ENCODE measurements at places on chromosomes 2 and 18.

- DNase-seq, result no peak
Measured at GRCh38 chr2:240458900-240459391, 23.5 kb downstream of the GPC1 start.

DNA sequence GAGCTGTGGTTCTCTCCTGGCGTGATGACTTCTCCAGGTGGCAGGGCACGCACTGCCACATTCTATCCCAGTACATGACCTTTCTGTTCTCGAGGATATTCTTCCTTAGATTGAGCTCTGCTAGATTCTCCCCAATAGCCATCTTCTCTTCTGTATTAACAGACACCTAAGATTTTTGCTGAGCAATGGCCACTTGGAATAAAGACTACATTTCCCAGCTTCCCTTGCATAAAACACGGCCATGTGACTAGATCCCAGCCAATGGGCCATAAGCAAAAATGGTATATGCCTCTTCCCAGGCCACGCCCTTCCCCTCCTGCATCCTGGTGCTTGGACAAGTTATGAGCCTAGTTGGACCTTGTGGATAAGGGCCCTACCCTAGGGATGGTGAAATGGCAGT, 82.1 kb downstream of the EIF2AK3 start:
- DNase-seq, result no peak

- no peak for DNase-seq
Measured at GRCh38 chr2:100786297-100786658, 33.7 kb upstream of the NPAS2 start.

DNA sequence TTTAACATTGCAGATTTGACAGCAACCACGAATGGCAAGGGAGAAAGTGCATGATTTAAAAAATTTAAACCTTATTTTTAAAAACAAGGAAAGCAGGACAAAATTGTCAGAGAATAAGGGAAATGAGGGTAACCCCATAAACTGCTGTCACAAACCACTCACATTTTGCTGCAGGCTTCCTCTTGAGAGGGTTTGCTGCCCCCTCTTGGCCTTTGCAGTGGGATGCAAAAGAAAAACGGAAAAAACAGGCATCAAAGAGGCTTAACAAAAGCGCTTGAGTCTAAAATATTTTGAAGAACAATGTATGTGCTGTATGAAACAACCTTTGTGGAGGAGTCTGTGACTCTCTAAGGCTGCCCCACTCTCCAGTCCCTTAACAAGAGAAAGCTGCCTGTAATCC, 91.6 kb downstream of the TMX3 start:
- no peak for DNase-seq

DNA sequence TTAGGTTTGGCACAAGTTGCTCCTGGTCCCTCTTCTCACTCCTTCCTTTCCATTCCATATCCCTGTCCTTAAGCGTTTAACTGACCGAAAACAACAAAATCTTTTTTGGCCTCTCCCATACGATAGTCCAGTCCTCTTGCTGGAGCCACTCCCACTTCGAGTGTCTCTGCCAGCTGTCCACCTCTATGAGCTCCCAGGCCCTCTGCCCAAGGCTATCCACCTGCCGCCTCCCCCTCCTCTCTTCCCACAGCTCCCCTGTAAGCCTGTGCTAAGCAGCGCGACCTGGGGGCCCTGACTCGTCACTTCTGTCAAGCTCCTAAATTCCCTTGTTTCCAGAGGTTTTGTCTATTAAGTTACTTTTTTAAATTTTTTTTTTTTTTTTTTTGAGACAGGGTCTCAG, 47.0 kb upstream of the FOSL2 start:
- DNase-seq, result no peak

- DNase-seq, result no peak
Measured at GRCh38 chr2:26178746-26179436, 6.0 kb downstream of the GAREM2 start.

- no peak for DNase-seq
Measured at GRCh38 chr2:86017901-86018896, 87.5 kb downstream of the POLR1A start.

DNA sequence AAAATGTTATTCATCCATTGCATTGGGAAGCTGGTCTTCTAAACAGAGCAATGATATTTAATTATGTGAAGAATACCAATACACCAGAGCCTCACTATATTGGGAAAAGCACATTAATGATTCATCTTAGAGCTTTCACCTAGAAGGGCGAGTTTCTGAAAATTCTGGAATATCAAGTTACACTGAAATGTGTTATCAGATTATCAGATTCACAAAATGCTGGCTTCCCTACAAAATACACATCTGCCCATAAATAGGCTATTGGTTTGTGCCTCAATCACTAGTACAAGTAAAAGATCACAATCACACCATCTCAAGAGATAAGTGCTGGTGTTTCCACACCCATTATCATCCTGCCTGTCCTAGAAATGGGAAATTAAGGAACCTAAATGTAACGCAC, 200.7 kb downstream of the TMEM163 start:
- DNase-seq, result no peak

GRCh38 chr2:229852565-229852964, 69.2 kb downstream of the TRIP12 start:
- DNase-seq, result peak; percentile 19

GRCh38 chr2:151837926-151838325, 9.7 kb upstream of the ARL5A start:
- DNase-seq, result no peak

DNA sequence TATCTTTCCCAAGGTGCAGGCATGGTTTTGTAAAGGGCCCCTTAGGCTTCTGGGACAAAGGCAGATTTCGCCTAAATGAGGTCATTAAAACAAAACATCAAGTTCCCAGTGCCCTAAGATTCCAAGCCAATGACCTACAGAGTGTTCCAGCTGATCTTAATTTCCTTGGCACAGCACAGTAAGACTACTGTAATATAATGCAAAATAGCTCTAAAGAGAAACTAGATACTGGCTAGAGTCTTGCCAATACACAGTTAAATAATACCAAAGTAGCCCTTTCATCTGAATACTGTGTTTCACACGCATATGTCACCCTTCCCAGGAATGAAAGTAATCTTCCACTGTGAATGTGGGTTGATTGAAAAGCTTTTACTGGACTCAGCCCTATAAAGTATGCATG, 14.7 kb downstream of the GRB14 start:
- no peak for DNase-seq

GRCh38 chr2:205769879-205770278, 87.6 kb downstream of the NRP2 start:
- DNase-seq, result no peak

- DNase-seq, result no peak
Measured at GRCh38 chr2:19846030-19846429, 55.8 kb downstream of the TTC32 start.

- DNase-seq, result no peak
Measured at GRCh38 chr2:138877421-138877820, 97.2 kb upstream of the NXPH2 start.

DNA sequence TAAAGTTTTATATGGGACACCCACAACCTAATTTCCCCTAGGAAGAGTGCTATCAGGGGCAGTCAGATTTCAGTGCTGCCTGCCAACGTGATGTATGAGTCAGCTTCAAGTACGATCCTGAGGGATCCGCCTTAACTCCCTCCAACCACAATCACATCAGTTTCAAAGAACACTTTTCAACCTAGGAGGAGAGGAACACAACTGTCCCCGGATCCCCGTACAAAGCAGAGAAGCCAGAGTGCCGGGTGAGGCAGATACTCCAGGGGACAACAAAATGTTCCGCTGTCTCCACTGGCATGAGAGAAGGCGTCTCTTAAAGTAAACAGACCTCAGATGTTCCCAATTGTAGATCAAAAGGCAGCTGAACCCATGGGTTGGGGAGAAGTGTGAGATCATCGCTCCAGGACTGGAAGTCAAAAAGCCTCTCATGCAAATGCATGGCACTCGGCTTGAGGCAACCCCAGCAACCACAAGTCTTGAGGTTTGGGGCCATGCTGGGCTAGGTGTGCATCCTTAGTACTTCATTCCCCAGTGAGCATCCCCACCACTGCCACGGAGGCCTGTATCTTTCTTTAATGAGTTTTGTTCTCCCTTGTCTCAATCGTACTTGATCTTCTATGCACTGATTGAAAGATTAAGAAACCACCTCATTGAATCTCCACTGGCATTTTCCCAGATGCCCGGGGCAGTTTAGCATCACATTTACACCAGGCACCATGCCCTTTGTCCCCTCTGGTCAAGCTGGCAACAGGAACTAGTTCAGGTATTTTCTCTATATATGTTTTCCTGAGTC, 91.0 kb upstream of the CCBE1 start:
- DNase-seq, result no peak

- DNase-seq, result peak; percentile 18
Measured at GRCh38 chr2:46615986-46616485, 136.7 kb downstream of the TMEM247 start.

- no peak for DNase-seq
Measured at GRCh38 chr2:165927353-165927752, 26.2 kb downstream of the TTC21B start.

- DNase-seq, result no peak
Measured at GRCh38 chr18:51150113-51150700, 47.3 kb downstream of the MEX3C start.

DNA sequence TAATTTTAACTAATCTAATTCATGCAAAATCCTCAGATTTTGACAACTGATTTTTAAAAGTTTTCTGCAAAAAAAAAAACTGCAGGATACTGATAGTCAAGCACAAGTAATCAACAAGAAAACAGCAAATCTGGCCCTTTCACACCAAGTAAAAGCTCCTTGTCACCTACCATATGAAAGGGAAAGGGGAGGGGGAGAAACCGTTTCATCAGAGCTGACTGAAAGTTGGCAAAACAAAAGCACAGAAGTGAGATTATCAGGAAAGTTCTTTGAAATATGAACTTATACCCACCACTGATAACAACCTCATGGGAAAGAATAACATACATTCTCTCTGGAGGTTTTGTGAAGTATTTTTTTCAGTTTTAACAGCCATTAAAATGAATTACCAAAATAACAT, 38.7 kb downstream of the ZNF521 start:
- DNase-seq, result no peak

- DNase-seq, result no peak
Measured at GRCh38 chr2:152861349-152861942, 143.0 kb downstream of the ARL6IP6 start.

DNA sequence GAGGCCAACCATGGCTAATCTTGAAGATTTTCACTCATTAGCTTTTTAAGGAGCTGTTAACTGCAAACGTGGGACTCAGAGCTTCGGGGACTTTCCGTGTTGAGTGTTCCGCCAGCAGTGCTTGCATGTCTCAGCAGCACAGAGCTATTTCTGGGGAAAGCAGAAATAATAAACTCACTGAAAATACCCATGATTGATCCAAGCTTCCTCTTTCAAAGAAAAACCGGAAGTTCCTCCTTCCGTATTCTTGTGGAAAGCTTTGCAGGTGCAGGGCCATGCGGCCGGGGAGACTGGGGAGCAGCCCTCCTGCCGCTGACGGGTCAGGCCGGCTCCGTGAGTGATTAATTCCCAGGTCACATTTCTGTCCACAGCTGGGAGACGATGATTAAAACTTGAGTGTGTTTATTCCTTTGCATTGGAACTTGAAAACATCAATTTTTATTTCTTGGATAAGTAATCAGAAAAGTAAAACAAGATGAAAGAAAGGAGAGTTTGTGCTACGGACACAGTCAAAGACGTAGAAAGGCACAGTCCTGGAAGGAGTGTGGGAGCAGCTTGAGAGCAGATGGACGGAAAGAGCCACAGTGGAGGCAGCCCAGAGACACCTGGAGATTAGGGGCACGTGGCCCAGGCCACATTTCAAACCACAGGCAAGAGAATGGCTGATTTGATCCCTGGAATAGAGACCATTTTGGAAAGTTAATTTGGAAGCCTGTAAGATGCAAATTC, 54.2 kb upstream of the CTDP1 start:
- DNase-seq, result no peak

DNA sequence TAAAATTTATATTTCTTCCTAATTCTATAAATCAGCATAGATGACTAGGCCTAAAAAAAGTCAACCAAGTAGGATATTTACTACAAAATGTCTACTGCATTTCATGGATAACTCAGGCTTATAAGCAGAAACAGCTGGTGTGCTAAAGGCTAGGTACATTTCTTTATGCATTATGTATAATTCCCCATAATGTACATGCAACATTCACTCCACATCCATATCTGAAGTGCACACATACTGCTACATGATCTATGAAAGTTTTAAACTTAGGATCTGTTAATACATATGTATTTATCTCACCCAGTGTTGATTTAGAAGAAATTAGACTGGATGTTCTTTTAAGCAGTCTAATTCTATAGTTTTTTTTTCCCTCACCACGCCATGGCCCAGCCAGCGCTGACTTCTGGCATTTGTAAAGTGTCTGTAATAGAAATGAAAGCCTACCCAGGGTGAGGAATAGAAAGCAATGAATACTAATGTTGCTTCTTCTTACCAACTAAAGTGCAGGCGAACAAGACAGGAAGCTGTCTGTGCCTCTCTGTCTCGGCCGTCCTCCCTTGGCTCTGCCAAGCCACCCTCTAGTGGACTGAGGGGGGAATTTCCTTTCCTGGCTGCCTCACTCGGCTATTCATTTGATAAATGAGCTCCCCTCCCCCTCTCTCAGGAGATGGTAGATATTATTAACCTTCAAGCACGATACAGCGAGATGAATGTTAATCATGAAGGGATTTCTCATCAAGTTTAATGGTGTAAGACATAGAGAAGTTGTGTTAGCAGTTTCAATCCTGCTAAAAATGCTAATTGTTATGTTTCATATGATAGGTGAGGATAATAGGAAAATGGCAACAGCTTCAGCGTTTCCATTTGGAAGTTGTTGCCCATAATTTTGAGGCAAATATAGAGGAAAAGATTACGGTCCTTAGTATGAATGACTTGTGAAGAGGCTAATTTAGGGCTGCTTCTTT, 384.5 kb downstream of the MTX2 start:
- DNase-seq, result no peak

- DNase-seq, result no peak
Measured at GRCh38 chr18:9103376-9103873, 926 bp downstream of the NDUFV2 start.

GRCh38 chr2:43104763-43105162, 121.6 kb downstream of the ZFP36L2 start:
- no peak for DNase-seq

- DNase-seq, result no peak
Measured at GRCh38 chr2:18910843-18911242, 321.5 kb upstream of the NT5C1B start.

DNA sequence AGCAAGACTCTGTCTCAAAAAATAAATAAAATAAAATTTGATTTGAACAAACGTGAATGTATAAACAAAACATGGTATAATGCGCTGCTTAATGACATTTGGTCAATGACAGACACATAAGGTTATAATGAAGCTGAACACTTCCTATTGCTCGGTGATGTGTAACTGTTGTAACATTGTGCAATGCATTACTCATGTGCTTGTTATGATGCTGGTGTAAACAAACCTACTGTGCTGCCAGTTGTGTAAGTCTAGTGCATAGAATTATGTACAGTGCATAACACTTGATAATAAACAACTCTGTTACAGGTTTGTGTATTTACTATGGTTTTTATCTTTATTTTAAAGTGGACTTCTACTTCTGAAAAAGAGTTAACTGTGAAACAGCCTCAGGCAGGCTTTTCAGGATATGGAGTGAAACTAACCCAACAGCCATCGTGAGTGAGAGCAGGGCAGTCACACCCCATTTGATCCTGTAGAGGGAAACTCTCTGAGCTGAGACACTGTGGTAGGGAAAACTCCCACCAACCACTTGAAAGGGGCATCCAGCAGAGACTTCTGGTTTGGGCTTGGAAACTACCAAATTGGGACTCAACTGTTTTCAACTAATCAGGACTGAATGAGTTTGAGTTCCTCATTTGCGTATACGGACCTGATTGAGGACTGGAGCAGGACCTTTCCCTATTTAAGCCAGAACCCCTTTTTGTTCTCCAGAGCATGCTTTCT, 8.7 kb upstream of the RPRD1A start:
- DNase-seq, result no peak
